ENCODE measurements at places on chromosomes 3 and 15. TPM values are rescaled to one million over a fixed set of nuclear protein-coding genes. Genes with fewer than 3 reads are reported as not detected.

CD86 gene
- not detected for total RNA-seq

GRCh38 chr3:76505202-76505845, 534.6 kb upstream of the ROBO2 start:
- H3K36me3 ChIP-seq = no peaks in the 10 kb centered on the region
- no peak overlapping the region for H3K4me3 ChIP-seq
- no peak overlapping the region for H3K27ac ChIP-seq
- DNase-seq = no peak
- no peaks in the 10 kb centered on the region for H3K4me1 ChIP-seq

GRCh38 chr3:43203022-43203421, 83.3 kb upstream of the SNRK start:
- no peak for DNase-seq
- H3K36me3 ChIP-seq = no peaks in the 10 kb centered on the region
- H3K27me3 ChIP-seq = no peaks in the 10 kb centered on the region

DNA sequence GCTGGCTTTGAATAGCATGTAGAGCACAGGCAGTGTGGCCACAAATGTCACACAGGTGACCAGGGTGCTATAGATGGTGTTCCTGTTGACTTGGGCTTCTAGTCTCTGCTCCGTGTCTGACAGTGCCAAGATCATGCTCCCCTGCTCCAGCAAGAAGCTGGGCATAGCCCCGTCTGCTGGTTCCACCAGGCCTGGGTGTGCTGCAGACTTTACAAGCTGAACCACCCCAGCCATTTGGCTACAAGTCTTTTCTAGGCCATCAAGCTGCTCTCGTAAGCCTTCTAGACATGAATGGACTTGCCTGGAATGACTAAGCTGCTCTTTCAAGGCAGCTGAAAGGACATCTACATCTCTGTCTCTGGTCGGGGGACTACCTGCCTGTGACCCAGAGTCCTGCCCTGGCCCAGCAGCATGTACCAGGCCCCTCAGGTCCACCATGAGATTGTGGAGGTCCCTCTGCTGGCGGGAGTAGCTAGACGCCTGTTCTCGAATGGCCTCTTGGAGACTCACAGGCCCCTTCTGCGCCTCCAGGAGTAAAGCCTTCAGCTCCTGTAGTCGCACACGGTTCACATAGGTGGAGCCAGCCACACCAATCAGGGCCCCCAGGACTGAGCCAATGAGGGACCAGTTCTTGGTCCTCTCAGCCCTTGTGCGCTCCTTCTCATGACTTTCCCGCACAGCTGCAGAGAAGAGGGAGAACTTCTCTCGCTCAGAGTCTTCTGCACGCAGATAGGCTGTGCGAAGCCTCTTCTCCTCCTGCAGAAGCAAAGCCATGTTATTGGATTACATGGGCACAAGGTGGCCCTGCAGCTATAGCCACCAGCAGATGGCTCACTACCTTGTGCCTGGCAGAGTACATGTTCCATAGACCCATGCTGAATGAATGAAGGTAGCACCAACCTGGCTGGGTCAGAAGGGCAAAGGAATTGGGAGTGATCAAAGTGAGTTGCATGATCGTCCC, 2.8 kb upstream of the PLXNB1 start:
- H3K4me3 ChIP-seq = 0 out of 3 replicates have a peak overlapping the region, but pooled peaks have one; percentile 8
- H3K27ac ChIP-seq = no peak overlapping the region
- peak; percentile 94 for DNase-seq
- peaks cover 38% of the 10 kb centered on the region for H3K36me3 ChIP-seq
- H3K4me1 ChIP-seq = peaks cover 12% of the 10 kb centered on the region
- H3K27me3 ChIP-seq = no peaks in the 10 kb centered on the region
